ENCODE measurements at places on chromosomes 3 and 15. TPM values are rescaled to one million over a fixed set of nuclear protein-coding genes. Genes with fewer than 3 reads are reported as not detected.

MGLL gene
- total RNA-seq = 54.7 TPM

KCNMB3 gene
- total RNA-seq = 1.1 TPM

SRGAP3 gene
- 7.9 TPM for total RNA-seq

DUOX2 gene
- total RNA-seq = 0.63 TPM

DNA sequence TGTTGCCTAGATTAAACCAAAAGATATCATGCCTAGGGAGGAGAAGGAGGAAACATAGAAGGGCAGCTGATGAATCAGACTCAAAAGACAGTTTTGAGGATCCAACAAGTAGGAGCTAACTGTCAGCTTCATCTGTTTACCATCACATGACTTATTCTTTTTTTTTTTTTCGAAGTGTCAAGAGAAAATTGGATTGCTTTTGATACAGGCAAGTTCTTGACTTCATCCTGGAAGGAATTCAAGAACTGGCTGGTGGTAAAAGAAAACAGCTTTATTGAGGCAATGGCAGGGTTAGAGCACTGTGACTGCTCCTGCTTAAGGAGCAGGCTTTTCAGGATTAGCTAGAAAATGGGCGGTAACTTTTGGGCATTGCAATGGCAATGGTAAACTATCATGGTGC, 227.5 kb upstream of the KCNMB2 start:
- no peak for DNase-seq

DNA sequence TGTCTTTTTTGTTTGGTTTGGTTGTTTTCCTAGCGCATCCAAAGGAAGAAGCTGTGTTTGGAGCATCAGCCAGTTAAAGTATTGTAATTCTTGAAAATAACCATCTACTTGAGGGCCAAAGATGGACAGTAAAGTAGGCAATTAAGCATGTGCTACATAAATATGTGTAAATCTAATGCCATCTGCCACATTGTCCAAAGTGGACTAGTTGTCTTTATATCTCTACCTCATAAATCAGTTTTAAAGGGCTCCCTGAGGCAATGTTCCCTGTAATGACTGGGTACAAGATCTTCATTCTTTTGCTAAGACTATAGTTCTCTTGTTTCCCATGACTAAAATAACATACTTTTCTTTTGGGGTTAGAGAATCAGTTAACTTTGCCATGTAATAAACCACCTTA, 460.0 kb upstream of the RARB start:
- no peak for DNase-seq

DNA sequence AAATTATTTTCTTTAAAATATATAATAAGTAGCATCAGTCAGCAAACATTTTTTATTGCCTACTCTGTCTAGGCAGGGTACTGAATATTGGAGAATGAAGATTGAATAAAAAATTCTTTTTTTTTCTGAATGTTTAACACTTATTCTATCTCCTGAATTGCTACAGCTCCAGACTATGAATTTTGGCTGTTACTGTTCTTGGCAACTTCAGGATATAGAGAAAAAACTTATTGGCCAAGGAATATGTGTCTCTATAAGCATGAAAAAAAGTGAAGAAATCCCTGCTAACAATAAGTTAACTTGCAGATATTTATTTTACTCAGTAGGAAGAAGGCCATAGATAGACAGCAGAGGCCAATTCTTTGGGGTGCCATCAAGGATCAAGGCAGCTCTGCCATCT, 309.6 kb downstream of the RBMS3 start:
- no peak for DNase-seq

Data from right cardiac atrium (tissue), 5 donors.